GM23338 (cell line): ENCODE measurements at places on chromosomes 16 and 17. TPM values are rescaled to one million over a fixed set of nuclear protein-coding genes. Genes with fewer than 3 reads are reported as not detected.

- peak; percentile 13 for DNase-seq
Measured at GRCh38 chr17:4221899-4222659, 41.7 kb downstream of the ANKFY1 start.

- DNase-seq = peak; percentile 88
Measured at GRCh38 chr17:30336369-30337171, 2.7 kb upstream of the TMIGD1 start.

DNA sequence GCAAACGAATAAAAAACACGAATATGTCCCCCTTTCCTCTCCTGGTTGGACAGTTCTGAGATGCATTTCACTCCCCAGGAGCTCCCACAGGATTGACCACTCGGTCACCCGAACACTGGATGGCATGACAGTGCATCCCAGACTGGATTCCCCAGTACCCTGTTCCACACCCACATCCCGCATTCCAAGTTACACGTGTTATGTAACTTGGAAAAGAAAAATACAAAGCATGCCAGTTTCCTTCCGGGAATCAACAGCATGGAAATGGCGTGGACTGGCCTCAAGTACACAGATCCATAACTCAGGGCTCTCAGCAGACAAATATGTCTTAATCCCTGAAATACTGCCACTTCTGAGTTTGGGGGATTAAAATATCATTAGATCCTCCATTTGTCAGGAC lies 12.6 kb upstream of the KLHL36 start:
- DNase-seq = no peak

GRCh38 chr17:80751946-80752581 lies 207.4 kb downstream of the RPTOR start:
- peak; percentile 50 for DNase-seq

The TTC19 gene
- total RNA-seq = 92.2 and 93.5 TPM in 2 replicates
